HFF-Myc (cell line): ENCODE measurements at places on chromosomes 1 and 21.

- DNase-seq = no peak
Measured at GRCh38 chr1:93616221-93616995, 65.2 kb downstream of the BCAR3 start.

GRCh38 chr21:43884861-43885417, 19.9 kb downstream of the AGPAT3 start:
- DNase-seq = no peak

DNA sequence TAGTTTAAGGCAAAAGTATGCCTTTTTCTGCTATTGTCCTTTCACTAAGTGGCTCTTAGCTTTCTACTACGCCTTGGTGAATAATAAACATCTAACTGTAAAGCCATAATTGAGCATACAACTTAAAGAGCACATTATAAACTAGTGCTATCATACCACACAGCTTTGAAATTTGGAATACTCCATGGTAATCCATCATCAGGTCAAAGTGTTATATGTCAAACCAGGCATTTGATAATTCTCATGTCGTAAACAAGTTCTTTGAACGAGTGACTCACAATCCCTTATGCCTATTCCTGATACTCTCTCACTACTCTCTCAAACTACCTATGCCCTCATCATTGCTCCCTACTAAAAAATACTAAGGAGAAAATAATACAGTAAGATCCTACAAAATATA, 60.3 kb upstream of the FMN2 start:
- DNase-seq = no peak

DNA sequence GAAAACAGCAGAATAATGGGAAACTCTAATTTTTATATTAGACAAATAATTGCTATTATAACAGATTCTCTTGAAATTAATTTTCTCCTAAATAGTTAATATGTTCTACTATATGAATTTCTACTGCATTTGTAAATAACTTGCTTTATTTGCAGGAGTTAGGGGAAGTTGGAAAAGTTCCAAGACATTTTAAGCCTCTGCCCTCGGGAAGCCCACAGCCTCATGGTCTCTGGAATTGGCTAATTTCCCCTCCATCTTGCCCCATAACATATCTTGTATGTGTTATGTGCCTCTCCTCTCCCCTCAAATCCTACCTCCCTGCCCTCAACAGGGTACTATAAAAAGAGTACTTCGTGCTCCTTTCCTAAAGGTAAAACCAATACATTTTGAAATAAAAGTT, 271.4 kb upstream of the NR5A2 start:
- DNase-seq = no peak

- DNase-seq = no peak
Measured at GRCh38 chr1:231279081-231279480, 38.1 kb downstream of the GNPAT start.

GRCh38 chr1:229271448-229272159, 693 bp downstream of the RAB4A start:
- DNase-seq = no peak

- no peak for DNase-seq
Measured at GRCh38 chr1:180141381-180141934, 13.2 kb upstream of the QSOX1 start.

- no peak for DNase-seq
Measured at GRCh38 chr1:234884006-234884405, 244.6 kb downstream of the TOMM20 start.

DNA sequence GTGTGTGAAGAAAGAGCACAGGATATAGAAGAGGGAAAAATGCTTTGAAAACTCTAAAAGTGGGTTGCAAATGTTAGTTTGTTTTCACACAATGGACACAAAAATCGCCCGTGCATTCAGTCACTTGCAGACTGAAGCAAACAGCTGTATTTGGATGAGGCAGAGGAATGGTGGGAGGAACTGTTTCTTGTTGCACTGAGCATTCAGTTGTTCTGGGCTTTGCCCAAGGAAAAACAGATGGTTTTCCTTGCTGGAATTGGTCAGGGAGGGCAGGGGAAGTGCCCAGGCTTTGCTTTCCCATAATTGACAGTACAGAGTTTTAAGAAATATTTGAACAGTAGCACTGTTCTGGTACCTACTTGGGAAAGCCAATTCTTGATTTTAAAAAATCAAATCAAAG, 19.5 kb upstream of the WARS2 start:
- DNase-seq = no peak

GRCh38 chr1:210857705-210858104, 276.2 kb downstream of the KCNH1 start:
- DNase-seq = no peak

- DNase-seq = no peak
Measured at GRCh38 chr1:241630476-241630875, 9.7 kb downstream of the CHML start.

DNA sequence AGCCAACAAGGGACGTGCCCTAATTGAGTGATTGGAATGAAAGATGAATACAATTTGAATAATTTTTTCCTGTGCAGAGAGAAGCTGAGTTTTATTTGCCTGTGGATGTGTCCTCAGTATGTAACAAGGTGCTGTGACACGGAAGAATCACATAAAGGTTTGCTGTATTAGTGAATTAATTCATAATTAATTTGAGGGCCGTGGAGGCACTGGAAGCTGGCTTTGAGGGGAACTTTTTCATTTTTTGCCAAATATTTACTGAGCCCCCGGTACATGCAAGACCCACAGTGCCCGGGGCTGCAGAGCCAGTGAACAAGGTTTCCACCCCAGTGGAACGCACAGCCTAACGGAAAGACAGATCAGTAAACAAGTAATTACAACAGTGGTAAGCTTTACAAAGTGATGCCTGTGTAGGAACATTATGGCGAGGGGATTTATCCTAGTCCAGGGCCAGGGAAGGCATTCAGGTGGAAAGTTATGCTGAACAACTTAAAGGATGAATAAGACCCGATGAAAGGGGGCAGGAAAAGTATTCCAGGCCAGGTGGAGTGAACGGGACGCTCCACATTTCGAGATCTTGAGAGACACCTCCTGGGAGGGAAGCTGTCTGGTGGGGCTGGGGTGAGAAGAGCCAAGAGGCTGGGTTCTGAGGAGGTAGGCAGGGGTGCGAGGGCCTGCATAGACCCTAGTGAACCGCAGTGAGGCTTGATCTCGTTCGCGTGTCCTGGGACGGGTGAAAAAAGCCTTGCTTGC, 773 bp upstream of the RCC2 start:
- no peak for DNase-seq

- no peak for DNase-seq
Measured at GRCh38 chr1:180236698-180237509, 6.8 kb downstream of the LHX4 start.

GRCh38 chr1:43975249-43975961, 645 bp downstream of the ATP6V0B start:
- no peak for DNase-seq

- DNase-seq = no peak
Measured at GRCh38 chr1:163006051-163006834, 62.9 kb upstream of the RGS4 start.
